NAMALWA (cell line): ENCODE measurements at places on chromosomes 16 and 17.
A peak's percentile ranks its signal among the peaks of the same experiment; 100 is the strongest.

GRCh38 chr16:1788708-1789100, 4.8 kb downstream of the IGFALS start:
- DNase-seq, result no peak

- peak; percentile 66 for DNase-seq
Measured at GRCh38 chr16:3020604-3021448, 658 bp downstream of the TNFRSF12A start.

DNA sequence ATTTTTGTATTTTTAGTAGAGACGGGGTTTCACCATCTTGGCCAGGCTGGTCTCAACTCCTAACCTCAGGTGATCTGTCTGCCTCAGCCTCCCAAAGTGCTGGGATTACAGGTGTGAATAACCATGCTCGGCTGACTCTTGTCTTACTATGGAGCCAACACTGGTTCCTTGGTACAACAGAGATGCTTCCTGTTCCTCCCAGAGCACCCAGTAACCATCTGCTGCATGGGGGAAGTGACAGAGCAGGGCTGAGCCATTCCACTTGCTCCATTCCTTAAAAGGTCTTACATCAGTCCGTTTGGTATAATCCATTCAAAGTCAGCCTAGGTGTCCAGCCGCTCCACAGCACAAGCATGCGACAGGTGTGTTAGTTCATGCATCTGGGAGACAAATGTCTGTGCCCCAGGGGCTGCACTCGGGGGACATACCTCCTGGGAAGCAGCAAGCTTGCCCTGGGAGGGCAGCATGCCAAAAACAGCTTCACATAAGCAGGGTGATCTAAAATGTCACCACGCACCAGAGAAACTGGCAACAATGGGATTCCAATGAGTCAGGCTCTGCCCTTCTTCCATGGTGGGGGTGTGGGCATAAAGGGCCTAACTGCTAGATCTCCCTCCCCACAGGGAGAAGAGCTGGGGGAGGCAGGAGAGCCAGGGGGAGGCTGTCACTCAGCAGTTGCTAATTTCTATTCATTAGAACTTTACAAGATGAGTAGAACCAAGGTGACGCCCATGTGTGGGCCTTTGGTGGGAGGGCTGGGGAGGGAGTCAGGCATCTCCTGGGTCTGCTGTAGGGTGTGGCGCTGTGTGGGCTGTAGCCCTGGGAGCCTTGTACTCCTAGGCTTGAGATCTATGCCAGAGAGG, 35.5 kb downstream of the PIPOX start:
- DNase-seq, result no peak

- DNase-seq, result no peak
Measured at GRCh38 chr17:10058921-10059683, 139.3 kb downstream of the GAS7 start.

- peak; percentile 94 for DNase-seq
Measured at GRCh38 chr17:68346448-68346847, 55.2 kb downstream of the ARSG start.

GRCh38 chr17:3004150-3004801, 59.1 kb downstream of the OR1D5 start:
- DNase-seq, result peak; percentile 88

GRCh38 chr16:27244363-27244755, 24.2 kb downstream of the NSMCE1 start:
- DNase-seq, result no peak

- DNase-seq, result no peak
Measured at GRCh38 chr16:66020642-66021041, 345.8 kb upstream of the CDH5 start.

- DNase-seq, result no peak
Measured at GRCh38 chr16:77928096-77928495, 94.3 kb upstream of the CLEC3A start.

DNA sequence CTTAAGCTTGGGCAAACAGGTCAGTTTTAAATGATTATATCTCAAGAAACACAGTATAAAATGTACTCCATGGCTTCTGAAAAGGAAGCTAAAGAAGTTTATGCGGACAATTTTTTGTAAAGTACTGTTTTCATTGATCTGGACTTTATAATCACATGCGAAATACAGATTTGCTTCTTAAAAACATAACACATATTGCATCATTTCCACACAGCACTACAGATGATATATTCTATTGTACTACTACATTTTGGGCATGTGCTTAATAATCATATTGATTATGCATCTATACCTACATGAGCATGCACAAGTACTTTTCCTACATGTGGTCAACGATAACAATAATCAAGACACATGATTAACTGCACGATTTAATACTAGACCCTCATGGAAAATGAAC, 22.5 kb downstream of the TRIM37 start:
- DNase-seq, result no peak
